Activated naive CD4-positive, alpha-beta T cell treated with Interleukin-2 at 50 U/mL for 16 hours (primary cell): ENCODE measurements at places on chromosomes 16 and 17.

GRCh38 chr17:236641-237405, 55.4 kb upstream of the DOC2B start:
- DNase-seq: no peak

DNA sequence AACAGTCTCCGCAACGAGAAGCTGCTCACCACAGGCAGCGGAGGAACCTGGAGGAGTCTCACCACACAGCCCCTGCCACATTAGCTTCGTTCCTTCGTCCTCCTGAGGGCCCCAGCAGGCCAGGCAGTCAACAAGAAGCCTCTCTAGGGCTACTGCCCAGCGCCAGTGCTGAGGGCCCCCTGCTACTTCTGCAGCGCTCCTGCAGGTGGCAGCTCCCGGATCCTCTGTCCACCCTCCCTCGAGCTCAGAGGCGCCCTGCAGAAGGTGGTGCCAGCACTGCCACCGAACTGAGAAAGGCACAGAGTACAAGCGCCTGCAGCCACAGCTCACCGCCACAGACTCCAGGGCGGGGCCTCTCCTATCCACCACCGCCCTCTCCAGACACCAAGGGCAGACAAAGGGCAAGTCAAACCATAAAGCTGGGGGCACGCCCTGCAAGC, 27.3 kb downstream of the KDM8 start:
- peak; percentile 67 for DNase-seq

GRCh38 chr17:18319604-18320256, 4.6 kb downstream of the SMCR8 start:
- DNase-seq: no peak

DNA sequence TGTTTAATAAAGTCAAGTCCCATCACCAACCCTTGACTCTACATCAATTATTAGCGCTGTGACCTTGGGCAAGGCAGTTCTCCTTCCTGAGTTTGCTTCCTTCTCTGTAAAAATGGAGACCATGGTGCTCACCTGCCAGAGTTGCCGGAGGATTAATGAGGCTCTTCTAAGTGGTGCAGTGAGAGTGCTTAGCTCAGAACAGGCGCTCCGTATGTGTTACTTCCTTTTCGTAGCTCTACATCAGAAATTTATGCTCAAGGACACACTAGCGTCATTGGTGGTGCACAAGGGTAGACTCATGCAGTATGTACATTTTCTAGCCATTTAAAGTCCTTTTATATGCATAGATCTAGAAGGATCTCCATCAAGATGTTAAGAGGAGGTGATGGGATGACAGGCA, 17.4 kb upstream of the CMIP start:
- no peak for DNase-seq

DNA sequence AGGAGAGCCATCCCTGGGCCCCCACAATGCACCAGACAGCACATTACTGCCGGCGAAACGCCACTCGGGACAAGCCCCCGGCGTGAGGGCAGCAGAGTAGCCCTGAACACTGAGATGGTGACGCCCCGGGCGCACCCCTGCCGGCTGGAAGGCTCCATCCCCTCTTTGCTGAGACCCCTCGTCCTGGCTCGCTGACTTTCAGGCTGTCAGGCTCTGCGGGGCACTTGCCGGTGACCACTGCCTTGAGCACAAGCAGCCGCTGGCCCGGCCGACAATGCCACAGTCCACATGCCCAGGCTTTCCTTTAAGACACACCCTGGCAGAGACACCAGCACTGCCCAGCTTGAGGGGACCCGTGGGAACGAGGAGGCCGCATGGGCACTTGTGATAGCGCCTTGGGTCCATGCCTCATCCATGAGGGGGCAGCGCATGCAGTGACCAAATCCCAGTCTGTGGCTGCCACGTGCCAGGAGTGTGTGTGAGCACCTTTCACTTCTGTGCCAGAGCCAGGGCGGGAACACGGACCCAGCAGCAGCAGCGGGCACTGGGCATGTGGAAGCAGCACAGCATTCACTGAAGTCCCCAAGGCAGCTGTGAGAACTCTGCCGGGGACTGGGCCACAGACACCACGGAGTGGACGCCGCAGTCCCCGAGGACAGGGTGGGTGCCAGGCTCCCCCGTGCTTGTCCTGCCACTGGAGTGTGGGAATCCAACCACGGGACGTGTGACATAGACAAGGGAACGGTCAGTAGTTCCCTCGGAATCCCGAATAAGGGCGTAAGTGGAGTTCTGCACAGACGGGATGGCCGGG, 24.5 kb downstream of the NDUFAF8 start:
- DNase-seq: no peak

- DNase-seq: no peak
These were observed 262.0 kb downstream of the ZFHX3 start for GRCh38 chr16:72785886-72786285.

DNA sequence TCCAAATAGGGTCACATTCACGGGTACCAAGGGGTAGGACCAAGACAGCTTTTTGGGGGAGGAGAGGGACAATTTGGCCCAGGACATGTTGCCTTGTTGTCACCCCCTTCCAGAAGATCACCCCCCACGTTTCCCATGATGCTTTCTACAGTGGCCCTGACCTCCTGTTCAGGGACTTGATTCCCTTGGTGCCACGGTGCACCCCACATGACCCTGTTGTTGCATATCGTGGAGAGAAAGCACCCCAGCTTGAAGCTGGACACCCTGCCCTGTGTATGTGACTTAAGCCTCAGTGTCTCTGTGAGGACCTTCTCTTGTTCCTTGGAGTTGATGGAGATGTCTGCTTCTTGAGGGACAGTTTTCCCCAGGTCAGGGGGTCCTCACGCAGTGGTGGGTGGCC, 12.6 kb downstream of the IL34 start:
- DNase-seq: no peak

- DNase-seq: peak; percentile 54
These were observed 2.2 kb upstream of the CHD3 start for GRCh38 chr17:7886227-7887037.

DNA sequence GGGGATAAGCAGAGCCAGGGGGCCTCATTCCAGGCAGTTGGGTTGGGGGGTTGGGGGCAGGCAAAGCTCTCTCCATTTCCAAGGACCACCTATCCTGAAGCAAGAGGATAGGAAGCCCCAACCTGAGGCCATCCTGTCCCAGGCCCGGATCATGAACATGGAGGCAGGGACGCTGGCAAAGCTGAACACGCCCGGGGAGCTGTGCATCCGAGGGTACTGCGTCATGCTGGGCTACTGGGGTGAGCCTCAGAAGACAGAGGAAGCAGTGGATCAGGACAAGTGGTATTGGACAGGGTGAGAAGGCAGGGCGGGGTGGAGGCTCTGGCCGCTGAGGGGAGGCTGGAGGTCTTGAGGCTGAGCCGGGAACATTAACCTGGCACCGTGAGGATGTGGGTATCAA, 3.6 kb upstream of the CHAD start:
- no peak for DNase-seq

GRCh38 chr17:50609380-50610074, 25.2 kb upstream of the ABCC3 start:
- no peak for DNase-seq

DNA sequence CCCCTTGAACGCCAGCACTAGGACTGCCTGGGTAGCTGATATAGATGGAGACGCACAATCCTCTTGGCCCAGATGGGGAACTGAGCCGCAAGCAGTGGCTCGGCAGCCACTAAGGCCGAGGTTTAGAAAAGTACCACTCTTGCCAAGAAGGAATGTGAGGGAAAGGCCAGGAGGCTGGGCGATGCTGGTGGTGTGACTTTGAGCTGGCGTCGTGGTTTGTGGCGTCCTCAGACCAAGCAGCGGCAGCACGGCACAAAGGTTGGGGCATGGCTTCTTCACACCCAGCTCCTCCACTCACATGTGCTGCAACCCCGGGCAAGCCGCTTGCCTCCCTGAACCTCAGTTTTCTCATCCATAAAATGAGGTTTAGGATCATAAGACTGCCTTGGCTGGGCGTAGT, 15.6 kb downstream of the DCAKD start:
- no peak for DNase-seq

- peak; percentile 73 for DNase-seq
These were observed 10.3 kb downstream of the NT5M start for GRCh38 chr17:17313350-17313991.

DNA sequence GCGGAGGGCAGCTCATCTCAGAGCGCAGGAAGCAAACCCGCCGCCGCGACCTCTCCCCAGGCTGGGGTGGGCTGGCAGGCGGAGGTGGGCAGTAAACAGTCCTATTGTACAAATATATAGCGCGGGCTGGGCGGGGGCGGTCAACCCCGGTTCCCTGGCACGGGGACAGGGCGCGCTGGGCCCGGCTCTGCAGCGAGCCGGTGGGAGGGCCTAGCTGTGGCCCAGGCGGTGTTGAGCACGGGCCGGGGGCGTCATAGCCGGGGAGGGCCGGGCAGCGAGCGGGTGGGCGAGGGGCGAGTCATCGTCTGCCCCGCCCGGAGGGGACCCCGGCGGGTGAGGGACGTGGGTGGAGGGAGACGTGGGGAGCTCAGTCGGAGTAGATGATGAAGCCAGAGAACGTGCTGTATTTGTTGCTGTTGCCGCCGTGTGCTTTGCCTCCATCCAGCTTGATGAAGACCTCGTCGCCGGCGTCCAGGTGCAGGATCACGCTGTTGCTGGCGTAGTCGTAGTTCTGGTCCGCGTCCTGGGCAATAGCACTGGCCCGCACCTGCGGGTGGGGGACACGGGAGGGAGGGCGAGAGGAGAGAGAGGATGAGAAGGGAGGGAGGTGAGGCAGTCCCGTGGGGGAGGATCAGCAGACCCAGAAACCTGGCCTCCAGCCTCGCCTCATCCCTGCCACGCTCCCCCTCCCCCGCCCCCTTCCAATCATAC, 8.1 kb downstream of the C1QL1 start:
- DNase-seq: peak; percentile 20

GRCh38 chr17:60514053-60514452, 12.0 kb downstream of the APPBP2 start:
- no peak for DNase-seq

- DNase-seq: no peak
These were observed 585.6 kb downstream of the CDH13 start for GRCh38 chr16:83212301-83212841.

DNA sequence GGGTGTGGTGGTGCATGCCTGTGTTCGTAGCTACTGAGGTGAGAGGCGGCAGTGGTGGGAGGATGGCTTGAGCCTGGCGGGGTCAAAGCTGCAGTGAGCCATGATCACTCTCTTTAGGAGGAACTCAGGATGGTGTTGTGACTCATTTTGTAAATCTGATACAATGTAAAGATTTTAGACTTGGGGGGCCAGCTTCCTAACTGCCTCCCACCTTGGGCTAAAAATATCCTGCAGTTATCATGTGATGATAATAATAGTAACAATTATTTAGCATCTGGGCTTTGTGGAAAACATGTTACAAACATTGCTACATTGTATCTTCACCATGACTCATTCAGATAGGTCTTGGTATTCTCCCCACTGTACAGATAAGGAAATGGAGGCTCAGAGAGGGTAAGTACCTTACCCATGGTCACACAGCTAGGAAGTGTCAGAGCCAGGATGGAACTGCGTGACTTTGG, 7.4 kb downstream of the CTNS start:
- no peak for DNase-seq

GRCh38 chr17:21171970-21172510, 41.9 kb downstream of the TMEM11 start:
- no peak for DNase-seq

- peak; percentile 50 for DNase-seq
These were observed 5.7 kb downstream of the TRIM47 start for GRCh38 chr17:75872434-75873351.

DNA sequence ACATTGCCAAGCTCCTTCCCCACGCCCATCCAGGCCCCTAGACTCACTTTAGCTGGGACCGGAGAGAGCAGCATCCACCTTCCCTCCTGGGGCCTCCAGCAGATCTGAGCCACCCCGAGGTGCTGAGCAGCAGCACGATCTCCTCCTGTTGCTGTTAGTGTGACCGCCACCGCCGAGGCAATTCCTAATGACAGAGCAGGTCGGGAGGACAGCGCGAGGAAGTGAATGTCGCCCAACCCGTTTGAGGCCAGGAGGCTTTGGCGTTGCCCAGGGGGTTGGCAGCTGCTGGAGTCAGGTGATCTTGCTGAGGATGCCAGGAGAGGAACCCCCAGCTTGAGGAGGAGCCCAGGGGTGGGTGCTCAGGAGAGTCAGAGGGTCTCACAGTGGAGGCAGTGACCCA, at the start of gene RNF222:
RNF222 (minus strand) TSS at position 192 of the 400 bp plus-strand sequence. CDS start 4,366 bp downstream, outside the sequence.
- DNase-seq: no peak

GRCh38 chr17:18968345-18968744, 16.4 kb downstream of the SLC5A10 start:
- DNase-seq: no peak

DNA sequence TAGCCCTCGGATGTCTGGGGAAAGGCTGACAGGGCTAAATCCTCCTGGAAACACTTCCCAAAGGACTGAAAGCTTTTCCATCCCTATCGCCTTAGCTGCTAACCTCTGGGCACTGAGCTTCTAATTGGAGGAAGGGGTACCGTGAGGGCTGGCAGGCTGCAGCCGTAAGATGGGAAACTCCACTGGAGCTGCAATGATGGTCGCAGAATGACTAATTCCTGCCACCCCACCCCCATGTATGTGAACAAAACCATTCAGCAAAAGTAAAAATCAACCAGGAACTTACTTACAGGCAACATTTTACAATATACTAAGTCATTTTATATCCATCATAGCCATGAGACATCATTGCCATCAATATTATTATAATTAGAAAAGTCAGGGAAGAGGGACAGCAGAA, 133.3 kb downstream of the ABCC12 start:
- DNase-seq: no peak

DNA sequence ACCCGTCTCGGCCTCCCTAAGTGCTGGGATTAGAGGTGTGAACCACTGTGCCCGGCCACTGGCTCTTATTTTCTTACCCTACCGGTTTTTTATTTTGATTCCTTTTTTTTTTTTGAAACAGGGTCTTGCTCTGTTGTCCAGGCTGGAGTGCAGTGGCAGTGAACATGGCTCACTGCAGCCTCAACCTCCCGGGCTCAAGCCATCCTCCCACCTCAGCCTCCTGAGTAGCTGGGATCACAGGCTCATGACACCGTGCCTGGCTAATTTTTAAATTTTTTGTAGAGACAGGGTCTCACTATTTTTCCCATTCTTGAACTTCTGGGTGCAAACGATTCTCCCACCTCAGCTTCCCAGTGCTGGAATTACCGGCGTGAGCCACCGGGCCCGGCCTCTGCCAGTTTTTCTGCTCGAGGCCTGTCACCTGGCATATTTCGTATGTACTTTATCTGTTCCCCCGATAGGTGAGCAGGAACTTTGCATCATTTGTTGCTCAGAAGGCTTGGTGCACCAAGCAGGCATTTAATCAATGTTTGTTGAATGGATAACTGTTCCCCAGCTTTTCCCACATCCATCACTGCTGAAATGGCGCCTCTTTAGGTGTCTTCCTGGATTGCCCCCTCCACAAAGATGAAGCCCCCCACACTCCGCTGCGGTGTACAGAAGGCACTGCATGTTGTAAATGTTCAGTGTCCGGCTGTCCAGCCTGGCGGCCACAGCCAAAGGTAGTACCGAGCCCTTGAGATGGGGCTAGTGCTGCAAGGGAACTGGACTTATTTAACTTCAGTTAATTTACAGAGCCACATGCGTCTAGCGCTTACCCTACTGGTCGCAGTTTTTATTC, 858 bp upstream of the TELO2 start:
- no peak for DNase-seq

DNA sequence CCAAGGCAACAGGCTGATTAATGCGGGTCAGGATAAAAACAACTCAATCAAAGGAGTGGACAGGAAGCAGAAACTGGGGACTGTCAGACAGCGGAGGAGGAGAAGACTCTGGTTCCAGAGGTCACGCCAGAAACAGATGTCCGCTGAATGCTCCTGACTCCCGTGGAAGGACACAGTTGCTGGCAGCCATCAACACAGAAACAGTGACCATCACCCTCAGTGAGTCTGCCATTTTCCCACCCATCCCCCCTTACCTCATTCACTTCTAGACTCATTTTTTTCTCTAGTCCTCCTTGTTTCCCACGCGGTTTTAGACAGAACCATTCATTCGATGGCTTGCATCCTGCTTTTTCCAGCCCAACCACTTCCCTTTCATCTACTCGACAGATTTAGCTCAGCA, 40.9 kb downstream of the DHRS7C start:
- no peak for DNase-seq
